ENCODE measurements at places on chromosomes 4 and X.

GRCh38 chr4:8730681-8731080 is 138.1 kb downstream of the CPZ start:
- DNase-seq: no peak

GRCh38 chrX:56462389-56462788 is 101.0 kb upstream of the UBQLN2 start:
- no peak for DNase-seq

DNA sequence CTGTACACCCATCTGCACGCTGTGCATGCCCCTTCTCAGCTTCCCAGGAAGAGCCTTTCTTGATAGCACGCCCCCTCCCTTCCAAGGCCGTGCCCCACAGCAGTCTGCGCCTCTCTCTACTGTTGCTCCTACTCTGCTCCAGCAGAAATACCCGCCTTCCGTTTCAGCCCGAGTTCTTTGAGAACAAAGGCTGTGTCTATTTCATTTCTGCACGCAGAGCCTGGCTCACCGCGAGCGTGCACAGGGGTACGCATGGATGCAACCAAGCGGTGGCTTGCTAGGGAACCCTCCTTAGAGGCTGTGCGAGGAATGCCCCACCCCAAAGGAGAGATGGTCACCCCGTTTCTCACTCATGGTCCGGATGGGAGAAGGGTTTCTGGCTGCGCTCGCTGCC is 485 bp downstream of the AADAT start:
- no peak for DNase-seq

DNA sequence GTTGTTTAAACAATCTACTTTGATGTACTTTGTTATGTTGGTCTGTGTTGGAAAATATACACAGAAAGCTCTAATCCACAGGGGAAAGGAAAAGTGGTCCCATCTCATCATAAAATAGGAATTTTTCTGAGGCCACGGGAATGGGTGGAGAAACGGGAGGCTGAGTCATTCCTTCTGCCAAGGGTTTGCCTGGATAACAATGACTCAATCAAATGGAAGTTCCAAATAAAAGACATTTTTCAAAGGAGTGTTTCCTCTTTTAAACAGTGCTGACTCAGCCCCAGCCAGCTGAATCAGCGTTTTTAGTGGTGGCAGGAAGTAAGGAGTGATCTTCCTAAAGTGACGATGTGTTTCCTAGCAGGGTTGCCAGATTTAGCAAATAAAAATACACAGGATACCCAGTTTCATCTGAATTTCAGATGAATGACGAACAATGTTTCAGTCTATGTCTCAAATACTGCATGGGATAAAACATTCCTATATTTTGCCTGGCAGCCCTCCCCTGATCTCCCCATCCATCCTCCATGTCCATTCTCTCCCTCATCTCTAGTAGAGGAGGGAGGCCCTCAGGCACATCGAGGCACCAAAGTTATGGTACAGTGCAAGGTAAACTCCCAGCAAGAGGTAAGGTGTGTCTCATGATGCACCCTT is 345.4 kb upstream of the GATB start:
- no peak for DNase-seq

DNA sequence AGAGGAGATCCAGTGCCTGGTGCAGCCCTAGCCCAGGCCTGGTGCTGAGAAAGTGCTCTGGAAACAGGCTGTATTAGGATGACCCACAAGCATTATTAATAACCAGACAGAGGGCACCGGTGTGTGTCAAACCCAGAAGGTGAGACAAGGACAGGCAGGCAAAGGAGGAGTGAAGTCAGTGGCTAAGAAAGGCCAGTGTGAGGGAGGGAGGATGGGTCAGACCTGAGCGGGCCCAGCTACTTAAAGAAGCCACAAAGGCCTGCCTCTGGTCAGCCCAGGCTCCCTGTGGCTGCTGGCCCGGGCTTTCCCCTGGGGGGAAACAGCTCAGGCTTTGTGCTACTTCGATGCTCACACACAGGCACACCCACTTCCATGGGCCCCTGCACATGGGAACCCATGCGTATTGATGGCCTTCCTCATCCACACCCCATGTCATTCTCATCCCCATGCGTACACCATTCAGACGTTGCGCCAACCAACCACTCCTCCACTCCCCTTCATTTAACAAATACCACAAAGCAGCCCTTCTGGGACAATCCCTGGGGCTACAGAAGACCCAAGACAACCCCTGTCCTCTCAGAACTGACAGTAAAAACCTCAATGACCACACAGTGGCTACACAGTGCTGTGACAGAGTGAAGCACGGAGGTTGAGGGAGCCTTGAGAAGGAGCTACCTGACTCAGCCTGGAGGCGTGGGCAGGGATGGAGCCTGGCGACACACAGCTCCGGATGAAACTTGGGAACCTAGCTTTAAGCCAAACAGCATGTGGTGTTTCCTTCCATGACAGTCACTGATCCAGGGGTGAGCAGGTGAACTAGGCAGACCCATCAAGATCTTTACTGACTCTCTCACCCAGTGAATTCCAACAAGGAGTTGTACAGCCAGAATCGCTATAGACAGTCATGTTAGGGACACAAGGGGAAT is 24.9 kb upstream of the MTM1 start:
- DNase-seq: no peak

GRCh38 chr4:86156531-86156930 is 203.3 kb downstream of the MAPK10 start:
- DNase-seq: no peak

DNA sequence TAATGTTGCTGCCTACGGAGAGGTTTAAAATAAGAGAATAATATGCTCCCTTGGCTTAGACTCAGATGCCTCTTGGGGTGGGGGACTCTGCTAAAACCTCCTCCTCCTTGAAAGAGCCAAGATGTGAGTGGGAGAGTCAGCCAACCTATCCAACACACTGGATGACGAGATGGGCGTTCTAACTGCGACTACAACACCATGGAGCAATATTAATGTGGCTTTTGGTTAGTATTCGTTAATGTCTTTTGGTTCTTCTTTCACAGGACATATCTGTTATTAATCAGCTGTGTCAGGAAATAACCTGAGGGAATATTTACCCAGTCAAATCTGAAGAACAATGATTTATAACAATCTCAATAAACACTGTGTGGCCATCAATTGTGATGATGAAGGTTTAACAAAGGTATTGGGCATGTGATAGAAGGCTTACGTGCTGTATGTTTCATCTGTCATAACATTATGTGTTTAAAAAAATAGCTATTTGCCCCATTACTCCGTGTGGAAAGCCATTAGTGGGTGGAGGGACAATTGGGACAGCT is 143.5 kb upstream of the FTHL17 start:
- no peak for DNase-seq

- no peak for DNase-seq
These were observed 383.8 kb upstream of the TENM3 start for GRCh38 chr4:181859439-181859838.

DNA sequence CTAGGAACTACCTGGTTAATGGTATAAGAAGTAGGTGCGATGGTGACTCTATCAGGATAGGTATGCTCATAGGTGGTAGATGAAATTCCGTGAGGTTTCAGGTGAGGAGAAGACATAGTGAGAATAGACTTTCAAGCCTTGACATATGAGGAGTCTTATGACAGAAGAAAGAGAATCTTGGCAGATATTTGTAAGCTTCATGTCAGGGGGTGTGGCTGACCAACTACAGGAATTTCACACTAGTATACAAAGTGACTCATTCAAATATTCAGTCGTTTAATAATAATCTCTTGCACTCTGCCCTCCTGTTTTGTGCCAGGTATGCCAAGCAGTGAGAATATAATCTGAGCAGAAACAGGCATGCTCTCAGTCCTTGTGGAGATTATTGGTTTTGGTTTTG is 22.8 kb downstream of the PACRGL start:
- no peak for DNase-seq

DNA sequence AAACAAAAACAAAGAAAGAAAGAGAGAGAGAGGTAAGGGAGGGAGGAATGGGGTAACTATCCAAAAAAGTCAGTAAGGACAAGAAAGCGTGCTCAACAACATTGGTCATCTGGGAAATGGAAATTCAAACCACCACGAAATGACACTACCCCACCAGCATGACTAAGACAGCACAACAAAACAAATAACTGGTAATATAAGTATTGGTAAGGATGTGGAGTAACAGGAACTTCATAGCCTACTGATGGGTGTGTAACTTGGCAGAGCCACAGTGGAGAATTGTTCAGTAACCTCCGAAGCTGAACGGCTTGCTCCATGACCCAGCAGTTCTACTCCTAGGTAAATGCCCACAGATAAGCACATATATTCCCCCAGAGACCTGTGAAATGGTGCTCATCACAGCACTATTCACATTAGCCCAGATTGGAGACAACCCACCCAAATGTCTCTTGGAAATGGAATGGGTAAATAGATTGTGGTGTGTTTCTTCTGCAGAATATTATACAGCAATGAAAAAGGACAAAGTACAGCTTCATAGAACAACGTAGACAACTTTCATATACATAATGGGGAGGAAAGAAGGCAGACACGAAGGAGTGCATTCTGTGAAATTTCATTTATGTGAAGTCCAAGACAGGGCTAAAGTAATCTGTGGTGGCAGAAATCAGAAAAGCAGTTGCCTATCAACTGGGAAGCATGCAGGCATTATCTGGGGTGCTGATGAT is 95.5 kb upstream of the ATP6AP2 start:
- no peak for DNase-seq

DNA sequence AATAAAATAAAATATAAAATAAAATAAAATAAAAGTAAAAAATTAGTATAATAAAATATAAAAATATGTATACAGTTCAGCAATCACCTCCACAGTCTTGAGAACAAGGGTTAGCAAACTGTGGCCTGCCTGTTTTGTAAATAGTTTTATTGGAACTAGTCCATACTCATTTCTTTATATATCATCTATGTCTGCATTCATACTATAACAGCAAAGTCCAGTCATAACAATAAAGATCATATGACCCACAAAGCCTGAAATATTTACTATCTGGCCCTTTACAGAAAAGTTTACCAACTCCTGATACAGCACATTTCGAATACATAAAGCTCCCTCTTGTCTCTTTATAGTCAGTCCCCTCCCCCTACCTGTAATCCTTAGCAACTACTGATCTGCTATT is 111.9 kb downstream of the SLC10A6 start:
- DNase-seq: no peak

GRCh38 chrX:133590703-133591505 is 175.6 kb upstream of the GPC4 start:
- no peak for DNase-seq

DNA sequence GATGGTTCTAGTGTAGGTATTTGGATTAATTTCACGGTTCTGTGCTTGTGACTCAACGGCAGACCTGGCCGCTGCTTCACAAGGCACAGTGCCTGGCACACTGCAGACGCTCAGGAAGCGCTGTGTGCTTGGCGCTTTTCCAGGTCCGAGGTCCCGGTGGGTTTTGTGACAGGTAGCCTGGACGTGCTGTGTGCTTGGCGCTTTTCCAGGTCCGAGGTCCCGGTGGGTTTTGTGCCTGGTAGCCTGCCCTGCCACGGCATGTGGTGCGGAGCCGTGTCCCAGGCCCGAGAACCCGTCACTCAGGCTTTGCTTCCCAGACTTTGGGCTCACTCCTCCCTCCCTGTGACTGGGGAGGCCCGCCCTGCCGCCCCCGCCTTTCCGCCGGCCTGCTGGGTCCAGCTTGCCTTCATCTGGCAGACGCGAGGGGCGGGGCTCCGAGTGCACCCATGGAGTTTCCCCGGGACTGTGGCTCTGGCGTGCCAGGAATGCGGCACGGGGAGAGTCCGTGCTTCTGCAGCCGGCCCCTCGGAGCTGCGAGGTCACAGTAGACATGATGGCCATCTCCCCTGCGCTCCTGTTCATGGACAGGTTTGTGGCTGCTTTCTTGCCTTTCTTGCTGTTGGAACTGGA is 44.2 kb downstream of the TBC1D14 start:
- no peak for DNase-seq

GRCh38 chr4:117770269-117771102 is 263.8 kb upstream of the NDST3 start:
- DNase-seq: no peak

- DNase-seq: no peak
These were observed 622.1 kb downstream of the SPRY1 start for GRCh38 chr4:124018383-124019317.

- DNase-seq: no peak
These were observed 152.6 kb downstream of the AFAP1 start for GRCh38 chr4:7787067-7787466.

GRCh38 chr4:31291238-31291637 is 571.1 kb downstream of the PCDH7 start:
- no peak for DNase-seq

DNA sequence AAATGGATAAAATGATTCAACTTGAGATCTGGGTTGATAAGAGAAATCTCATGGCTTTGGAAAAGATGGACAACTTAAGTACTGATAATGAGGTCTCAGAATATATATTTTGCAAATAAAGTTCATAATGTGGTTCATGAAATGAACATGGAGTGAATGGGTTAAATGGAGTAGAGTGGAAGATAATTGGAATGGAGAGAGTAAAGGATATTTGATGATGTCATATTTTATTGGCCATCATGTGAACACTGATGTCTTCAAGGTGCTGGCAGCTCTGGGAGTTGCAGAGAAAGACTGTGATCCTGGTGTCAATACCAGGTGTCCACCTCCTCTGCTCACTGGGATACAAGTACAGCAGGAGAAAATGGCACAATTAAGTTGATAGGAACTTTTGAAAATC is 133.9 kb upstream of the ZXDA start:
- no peak for DNase-seq

GRCh38 chr4:135015771-135016170 is 814.2 kb upstream of the PABPC4L start:
- DNase-seq: no peak

- DNase-seq: no peak
These were observed 177.6 kb downstream of the IQCM start for GRCh38 chr4:149638073-149638472.

- DNase-seq: no peak
These were observed 450.7 kb downstream of the HNRNPD start for GRCh38 chr4:81923140-81923539.

GRCh38 chr4:70676554-70677090 is 10.3 kb upstream of the JCHAIN start:
- no peak for DNase-seq

DNA sequence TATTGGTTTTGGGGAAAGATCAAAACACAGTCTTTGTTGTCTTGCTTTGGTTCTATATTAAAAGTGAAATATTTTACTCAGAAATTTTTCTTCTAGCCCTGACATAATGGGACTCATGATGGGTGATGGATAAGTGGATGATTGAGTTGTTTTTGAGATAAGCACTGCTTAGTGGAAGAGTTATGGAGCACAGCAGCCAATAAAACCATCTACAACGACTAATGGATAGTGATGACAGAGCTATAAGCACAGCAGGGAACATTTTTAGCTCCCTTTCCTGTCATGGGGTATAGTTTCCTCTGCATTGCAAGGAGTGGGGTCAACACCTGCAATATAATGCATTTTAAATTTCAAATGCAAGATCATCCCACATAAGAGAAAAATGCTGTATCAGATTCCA is 812.4 kb downstream of the STPG2 start:
- DNase-seq: no peak

- DNase-seq: no peak
These were observed 67.4 kb downstream of the ZNF827 start for GRCh38 chr4:145871209-145871608.
